CD4-positive, alpha-beta T cell treated with Interleukin-6 for 4 hours (primary cell): ENCODE measurements at places on chromosomes 5 and 9.

GRCh38 chr9:13267743-13268142 is 11.7 kb downstream of the MPDZ start:
- no peak for DNase-seq

DNA sequence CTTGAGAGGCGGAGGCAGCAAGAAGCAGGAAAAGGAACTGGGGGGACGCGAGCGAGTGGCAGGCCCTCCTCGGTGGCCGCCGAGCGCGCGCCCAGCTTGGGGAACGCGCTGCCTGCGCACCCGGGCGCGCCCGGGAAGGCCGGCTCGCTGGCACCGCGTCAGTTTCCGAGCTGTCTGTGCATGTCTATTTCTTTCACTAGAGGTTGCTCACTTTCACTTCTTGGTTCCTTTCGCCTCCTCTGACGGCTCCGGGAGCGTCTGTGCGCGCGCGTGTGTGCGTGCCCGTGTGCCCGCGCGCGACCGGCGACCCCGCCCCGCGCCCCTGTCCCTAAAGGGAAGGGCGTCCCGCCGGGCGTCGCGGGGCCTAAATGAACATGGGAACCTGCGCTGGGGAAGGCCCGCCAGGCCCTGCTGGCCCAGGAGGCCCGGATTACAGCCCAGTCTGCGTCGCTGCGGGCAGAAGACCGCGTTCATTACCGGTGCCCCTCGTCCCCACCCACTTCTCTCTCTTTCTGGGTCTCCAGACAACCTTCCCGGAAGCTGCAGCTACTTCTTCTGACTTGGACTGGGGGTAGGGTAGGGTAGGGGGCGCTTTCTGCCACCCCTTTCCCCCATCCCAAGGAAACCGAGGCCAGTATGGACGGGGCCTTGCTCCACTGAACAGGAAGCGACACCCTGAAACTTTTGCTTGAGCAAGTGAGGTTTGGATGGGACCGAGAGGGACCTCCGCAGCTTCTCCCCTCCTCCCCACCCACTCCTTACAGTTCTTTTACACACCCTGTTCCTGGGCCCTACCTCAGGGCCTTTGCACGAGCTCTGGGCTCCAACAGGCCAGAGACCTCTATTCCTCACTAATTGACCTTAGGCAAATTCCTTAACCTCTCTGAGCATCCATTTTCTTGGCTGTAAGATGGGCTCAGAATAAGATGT is 205.8 kb upstream of the IER5L start:
- DNase-seq, result peak; percentile 83

DNA sequence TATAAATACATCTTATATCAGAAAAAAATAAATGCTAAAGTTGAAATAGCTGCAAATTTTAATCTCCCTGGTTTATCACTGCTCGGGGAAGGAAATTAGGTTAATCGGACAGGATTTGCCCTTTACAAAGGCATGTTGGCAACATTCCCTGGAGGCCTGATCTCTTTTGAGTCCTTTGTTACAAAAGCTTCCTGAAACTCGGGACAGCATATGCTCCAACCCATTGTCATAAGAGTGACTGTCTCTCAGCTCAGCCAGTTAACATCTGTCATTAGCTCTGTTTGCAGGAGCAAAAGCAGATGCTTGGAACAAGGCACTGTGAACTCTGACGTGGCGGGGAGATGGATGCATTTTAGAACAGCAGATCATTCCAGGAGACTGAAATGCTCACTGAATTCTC is 80.6 kb downstream of the MYO10 start:
- DNase-seq, result no peak

- DNase-seq, result no peak
Observed at GRCh38 chr5:66224773-66225553, 80.9 kb downstream of the SREK1 start.

GRCh38 chr9:126347093-126347492 is 20.5 kb downstream of the MVB12B start:
- DNase-seq, result no peak

- DNase-seq, result no peak
Observed at GRCh38 chr5:135448071-135448739, 1.1 kb upstream of the DCANP1 start.

GRCh38 chr5:132491368-132492364 is 1.1 kb upstream of the IRF1 start:
- no peak for DNase-seq

- no peak for DNase-seq
Observed at GRCh38 chr5:133891390-133891789, 77.0 kb downstream of the C5orf15 start.

- DNase-seq, result no peak
Observed at GRCh38 chr9:110173322-110173642, 34.7 kb downstream of the C9orf152 start.

DNA sequence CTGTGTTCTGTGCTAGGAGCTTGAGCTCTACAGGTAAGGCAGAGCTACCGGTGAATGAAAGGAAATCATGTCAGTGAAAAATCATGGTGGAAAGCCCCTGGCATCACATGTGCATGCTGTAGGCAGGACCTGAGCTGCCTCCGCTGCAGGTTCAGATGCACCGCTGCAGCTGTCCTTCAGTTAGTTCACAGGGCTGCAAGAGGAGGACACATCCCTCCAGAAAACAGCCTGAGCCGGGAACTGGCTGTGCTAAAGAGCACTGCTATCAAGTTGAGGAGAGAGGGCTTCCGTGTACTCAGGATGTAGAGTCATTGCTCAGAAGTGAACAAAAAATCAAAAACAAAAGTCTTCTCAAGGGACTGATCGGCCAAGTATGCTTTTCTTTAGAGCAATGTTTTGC is 138.6 kb downstream of the ERCC6L2 start:
- peak; percentile 66 for DNase-seq

DNA sequence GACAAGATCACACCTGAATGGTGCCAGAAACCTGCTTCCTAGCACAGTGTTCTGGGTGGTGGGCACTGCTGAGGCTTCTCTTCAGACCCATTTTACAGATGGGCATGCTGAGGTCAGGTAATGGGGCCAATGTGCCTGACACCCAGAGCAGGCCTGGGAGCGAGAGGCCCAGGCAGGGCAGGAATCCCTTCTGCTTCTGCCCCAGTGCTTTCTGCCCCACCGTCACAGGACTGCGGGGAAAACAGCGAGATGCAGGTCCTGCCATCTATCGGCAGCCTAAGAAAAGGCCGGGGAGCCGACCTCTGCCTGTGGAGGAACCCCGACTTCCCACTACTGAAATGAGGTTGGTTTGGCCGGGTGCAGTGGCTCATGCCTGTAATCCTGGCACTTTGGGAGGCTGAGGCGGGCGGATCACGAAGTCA is 22.8 kb upstream of the RNU6ATAC start:
- peak; percentile 23 for DNase-seq

DNA sequence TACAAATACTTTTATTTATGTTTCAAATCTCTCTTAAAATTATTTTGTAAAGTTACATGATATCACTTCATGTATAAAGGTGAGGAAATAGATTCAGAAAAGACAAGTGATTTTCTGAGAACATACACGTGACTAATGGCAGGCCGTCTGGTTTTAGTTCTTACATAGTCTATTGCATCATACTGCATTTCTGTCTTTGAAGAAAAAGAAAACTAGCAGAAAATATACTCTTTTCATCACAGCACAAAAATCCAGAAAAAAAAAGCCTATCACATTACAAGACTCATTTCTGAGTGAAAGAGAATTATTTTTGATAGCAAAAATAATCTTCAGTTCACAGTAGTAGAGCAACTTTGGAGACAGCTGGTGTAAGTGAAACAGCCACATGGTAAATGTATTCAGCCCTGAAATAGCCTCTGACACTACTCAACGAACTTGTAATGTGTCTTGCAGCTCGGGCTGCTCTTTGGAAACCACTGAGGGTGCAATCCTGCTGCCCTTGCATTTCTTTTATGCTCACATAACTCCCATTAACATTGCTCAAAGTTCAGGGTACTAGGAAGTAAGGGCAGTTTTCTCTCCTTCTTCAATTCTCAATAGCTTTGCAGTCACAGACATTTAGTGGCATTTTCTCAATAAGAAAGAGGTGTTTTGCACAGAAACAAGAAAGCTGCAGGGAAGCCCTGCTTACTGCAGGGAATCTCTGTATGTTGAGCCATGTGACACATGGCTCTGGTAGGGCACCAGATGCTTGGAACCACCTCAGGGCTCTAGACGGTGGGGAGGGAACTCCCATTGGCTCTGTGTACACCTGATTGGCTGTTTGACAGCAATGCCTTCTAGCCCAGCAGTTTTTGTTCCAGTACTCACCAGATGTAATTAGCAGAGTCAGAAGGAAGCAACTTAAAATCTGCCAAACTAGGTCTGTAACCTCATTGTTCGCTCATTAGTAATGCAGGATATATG is 845.3 kb upstream of the PTPRD start:
- DNase-seq, result no peak

DNA sequence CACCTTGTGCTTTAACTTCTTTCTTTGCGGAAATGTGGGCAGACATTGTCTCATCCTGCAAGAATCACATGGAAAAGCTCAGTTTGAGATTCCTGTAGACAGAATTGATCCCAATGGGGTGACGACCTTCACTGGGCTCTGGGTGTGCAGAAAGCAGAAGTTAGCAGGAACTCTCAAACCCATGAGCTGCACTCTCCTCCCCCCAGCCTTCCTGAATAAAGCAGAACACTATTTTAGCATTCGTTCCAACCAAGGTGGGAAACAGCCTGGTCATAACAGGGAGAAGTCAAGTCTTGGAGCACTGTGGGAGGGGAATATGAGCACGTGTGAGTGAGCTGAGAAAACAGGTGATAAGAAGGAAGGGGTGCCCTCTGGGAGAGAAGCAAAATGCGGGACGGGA is 87.4 kb upstream of the FER start:
- no peak for DNase-seq

- no peak for DNase-seq
Observed at GRCh38 chr5:68345171-68345570, 129.6 kb downstream of the PIK3R1 start.

- no peak for DNase-seq
Observed at GRCh38 chr5:7851617-7852289, 820 bp upstream of the CFAP90 start.

- peak; percentile 77 for DNase-seq
Observed at GRCh38 chr9:38088006-38088925, 19.2 kb upstream of the SHB start.

GRCh38 chr5:137304226-137304874 is 194.8 kb downstream of the SPOCK1 start:
- no peak for DNase-seq

- DNase-seq, result no peak
Observed at GRCh38 chr9:81031422-81032029, 657.8 kb downstream of the TLE1 start.

DNA sequence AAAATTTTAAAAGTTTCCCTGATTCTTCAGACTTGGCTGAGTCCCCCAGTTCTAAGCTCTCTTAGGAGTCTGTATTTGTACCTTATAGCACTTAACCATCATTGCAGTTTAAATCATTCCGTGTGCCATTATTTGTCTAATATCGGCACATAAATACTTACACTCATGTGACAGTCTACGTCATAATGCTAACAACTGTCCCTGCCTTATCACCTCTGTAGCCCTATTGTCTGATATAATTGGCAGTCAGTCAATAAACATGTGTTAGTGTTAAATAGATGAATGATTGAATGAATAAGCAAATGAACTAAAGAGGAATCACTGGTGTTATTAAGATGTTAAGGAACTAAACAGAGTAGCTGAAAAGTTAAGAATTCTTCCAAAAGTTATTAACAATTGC is 287.8 kb downstream of the EBF1 start:
- DNase-seq, result no peak

GRCh38 chr5:22249209-22249729 is 603.9 kb downstream of the CDH12 start:
- DNase-seq, result no peak

DNA sequence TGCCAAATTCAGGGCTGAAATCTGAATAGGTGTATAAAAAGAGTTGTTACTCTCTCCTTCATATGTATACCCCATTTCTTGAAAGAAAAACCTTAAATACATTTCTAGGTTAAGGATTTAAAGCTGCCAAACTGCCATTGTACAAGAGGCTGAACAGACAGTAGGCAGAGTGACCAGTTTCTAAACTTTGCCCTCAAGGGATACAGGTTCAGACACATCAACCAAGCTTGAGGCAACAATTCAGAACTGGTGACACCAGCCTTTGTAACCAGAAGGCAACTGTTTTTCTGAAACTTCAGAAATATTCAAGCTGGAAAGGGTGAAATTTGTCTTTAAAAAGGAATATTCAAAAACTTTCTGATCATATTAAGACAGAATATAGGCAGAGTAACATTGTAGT is 47.5 kb downstream of the FAM114A2 start:
- no peak for DNase-seq

- no peak for DNase-seq
Observed at GRCh38 chr5:14185326-14186058, 42.4 kb downstream of the TRIO start.

DNA sequence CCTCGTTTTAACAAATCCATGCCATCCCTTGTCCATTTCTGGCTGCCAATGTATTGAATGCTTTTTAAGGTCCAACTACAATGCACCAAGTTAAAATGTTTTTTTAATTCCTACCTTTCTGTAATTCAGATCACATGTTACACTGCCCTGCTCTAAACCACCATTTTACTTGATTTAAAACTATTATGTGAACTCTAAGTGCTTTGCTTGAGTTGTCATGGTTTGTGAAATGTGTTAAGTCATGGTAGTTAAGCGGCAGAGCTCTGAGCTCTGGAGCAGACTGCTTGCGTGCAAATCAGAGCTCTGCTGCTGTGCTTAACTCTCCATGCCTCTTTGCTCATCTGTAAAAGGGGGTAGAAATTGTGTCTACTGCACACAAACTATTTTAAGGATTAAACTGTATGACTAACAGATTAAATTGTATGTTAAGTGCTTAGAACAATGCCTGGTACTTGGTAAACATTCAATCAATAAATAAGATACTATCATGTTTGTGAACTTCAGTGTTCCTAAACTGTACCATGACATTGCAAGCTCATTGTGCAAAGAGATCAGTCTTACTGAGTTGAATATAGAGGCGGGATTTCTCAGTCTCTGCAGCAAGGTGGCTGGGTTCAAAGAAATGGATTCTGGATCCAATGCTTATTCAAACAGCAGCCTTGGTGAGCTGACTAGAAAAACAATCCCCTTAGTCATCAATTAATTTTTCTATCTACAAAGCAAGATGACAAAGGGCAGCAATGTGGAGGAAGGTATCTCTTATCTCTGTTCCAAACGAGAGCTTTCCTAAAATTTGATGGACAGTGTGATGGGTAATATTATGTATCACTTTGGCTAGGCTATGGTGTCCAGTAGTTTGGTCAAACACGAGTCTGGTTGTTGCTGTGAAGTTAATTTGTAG is 16.1 kb upstream of the CMBL start:
- no peak for DNase-seq

GRCh38 chr5:64384765-64385164 is 121.0 kb upstream of the RGS7BP start:
- no peak for DNase-seq

- DNase-seq, result no peak
Observed at GRCh38 chr5:125011419-125011818, 265.0 kb upstream of the ZNF608 start.

DNA sequence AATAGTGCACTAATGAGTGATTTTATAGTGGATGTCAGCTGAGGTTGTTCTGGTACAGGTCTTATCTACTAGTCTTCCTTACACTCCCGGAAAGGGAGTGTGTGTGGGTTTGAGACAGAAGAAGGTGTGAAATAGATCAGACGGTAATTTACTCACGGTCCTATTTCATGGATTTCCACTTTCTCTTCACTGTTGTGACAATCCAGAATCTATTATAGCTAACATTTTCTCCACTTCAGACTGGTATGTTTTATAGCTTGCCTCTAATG is 7.0 kb upstream of the C9 start:
- no peak for DNase-seq

- no peak for DNase-seq
Observed at GRCh38 chr5:91941588-91941987, 558.5 kb upstream of the ARRDC3 start.

GRCh38 chr9:137310189-137311052 is 8.3 kb upstream of the NRARP start:
- DNase-seq, result no peak

- no peak for DNase-seq
Observed at GRCh38 chr5:133582971-133583370, 29.4 kb downstream of the FSTL4 start.
